Esophagus (tissue), 2 donors: ENCODE measurements at places on chromosomes 5 and 9. TPM values are rescaled to one million over a fixed set of nuclear protein-coding genes. Genes with fewer than 3 reads are reported as not detected.

SLC6A3 gene
- not detected for polyA plus RNA-seq

PCDHB15 gene
- 0.80 TPM for polyA plus RNA-seq

STK32A gene
- polyA plus RNA-seq, result 0.09 TPM

CTSV gene
- 137 TPM for polyA plus RNA-seq

PCDHA8 gene
- polyA plus RNA-seq, result not detected

GABRA1 gene
- not detected for polyA plus RNA-seq

ADAMTS13 gene
- polyA plus RNA-seq, result 4.3 TPM

ZNF608 gene
- polyA plus RNA-seq, result 4.1 TPM

HMHB1 gene
- not detected for polyA plus RNA-seq

TPPP gene
- 2.7 TPM for polyA plus RNA-seq

ALDH1B1 gene
- polyA plus RNA-seq, result 12.3 TPM

C9 gene
- polyA plus RNA-seq, result not detected

TAS2R1 gene
- not detected for polyA plus RNA-seq

SHC3 gene
- polyA plus RNA-seq, result 0.35 TPM

MAMDC2 gene
- 7.0 TPM for polyA plus RNA-seq

INSL6 gene
- not detected for polyA plus RNA-seq

CNTNAP3 gene
- 5.2 TPM for polyA plus RNA-seq

EPB41L4B gene
- polyA plus RNA-seq, result 1.3 TPM

C5orf52 gene
- polyA plus RNA-seq, result not detected

FAM221B gene
- not detected for polyA plus RNA-seq

CCDC192 gene
- not detected for polyA plus RNA-seq

EPB41L4A gene
- polyA plus RNA-seq, result 11.8 TPM

IL4 gene
- not detected for polyA plus RNA-seq

CEL gene
- 3.3 TPM for polyA plus RNA-seq

ENTPD2 gene
- 1.6 TPM for polyA plus RNA-seq

CBY3 gene
- polyA plus RNA-seq, result 0.05 TPM

RANBP6 gene
- polyA plus RNA-seq, result 5.2 TPM

MACROH2A1 gene
- polyA plus RNA-seq, result 210 TPM

OR13C9 gene
- not detected for polyA plus RNA-seq

PRR16 gene
- polyA plus RNA-seq, result 0.35 TPM

PRSS3 gene
- polyA plus RNA-seq, result 112 TPM

HCN1 gene
- polyA plus RNA-seq, result 0.01 TPM

SHISAL2B gene
- not detected for polyA plus RNA-seq

IL7R gene
- 2.7 TPM for polyA plus RNA-seq

LCN9 gene
- not detected for polyA plus RNA-seq

ANKRD20A1 gene
- polyA plus RNA-seq, result 0.85 TPM

SIT1 gene
- 0.75 TPM for polyA plus RNA-seq

RAI14 gene
- 3.4 TPM for polyA plus RNA-seq

SPATA31C1 gene
- polyA plus RNA-seq, result not detected

PITX1 gene
- 485 TPM for polyA plus RNA-seq

SLC6A19 gene
- not detected for polyA plus RNA-seq

HOMER1 gene
- polyA plus RNA-seq, result 1.7 TPM

C5orf22 gene
- polyA plus RNA-seq, result 7.3 TPM

TOR4A gene
- 1.5 TPM for polyA plus RNA-seq
